ENCODE measurements at places on chromosomes 13 and 19. TPM values are rescaled to one million over a fixed set of nuclear protein-coding genes. Genes with fewer than 3 reads are reported as not detected.
A peak's percentile ranks its signal among the peaks of the same experiment; 100 is the strongest.

- H3K27ac ChIP-seq, result no peak overlapping the region
- no peaks in the 10 kb centered on the region for H3K4me1 ChIP-seq
- no peak overlapping the region for H3K4me3 ChIP-seq
- no peaks in the 10 kb centered on the region for H3K36me3 ChIP-seq
- no peaks in the 10 kb centered on the region for H3K27me3 ChIP-seq
Observed at GRCh38 chr13:48801255-48801654, 147.5 kb downstream of the CYSLTR2 start.

DNA sequence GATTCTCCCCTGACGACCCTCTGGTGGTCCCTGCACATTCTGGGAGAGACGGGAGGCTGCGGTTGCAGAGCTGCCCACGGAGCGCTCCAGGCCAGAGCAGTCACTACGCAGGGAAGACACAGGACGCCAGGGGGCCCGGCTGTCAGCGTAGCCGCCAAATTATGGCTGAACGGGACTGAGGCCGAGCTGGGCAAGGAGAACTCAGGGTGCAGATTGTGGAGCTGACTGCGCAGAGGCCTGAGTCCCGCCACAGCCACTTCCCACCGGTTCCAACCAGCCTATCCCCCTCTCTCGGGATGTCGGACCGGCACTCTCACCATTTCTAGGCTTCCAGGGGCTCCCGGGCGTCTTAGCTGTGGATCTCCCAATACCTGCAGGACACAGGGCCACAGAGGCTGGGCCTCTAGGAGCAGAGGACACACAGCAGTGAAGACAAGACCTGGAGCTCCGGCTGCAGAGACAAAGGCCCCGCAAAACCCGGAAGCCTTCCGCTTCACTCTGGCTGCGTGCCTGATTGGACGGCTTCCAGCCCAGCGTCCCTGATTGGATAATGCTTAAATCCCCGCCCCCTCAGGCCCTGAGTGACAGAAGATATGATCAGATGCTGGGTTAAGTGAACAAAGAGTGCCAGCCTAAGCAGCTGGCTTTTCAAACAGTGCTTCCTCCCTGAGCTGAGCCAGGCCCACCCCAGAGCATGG, at the start of gene ZNF737:
Gene ZNF737, minus strand, starts transcription at position 461 of the 698 bp plus-strand sequence. Its CDS starts 141 bp downstream, at position 320.
- H3K36me3 ChIP-seq, result no peaks in the 10 kb centered on the region
- peaks cover 5% of the 10 kb centered on the region for H3K4me1 ChIP-seq
- no peaks in the 10 kb centered on the region for H3K27me3 ChIP-seq
- DNase-seq, result peak; percentile 96
- peak within 1 kb of the TSS; percentile 94 for H3K27ac ChIP-seq

GRCh38 chr13:84896128-84896527, 903.1 kb downstream of the SLITRK6 start:
- H3K27ac ChIP-seq, result no peak overlapping the region
- no peaks in the 10 kb centered on the region for H3K4me1 ChIP-seq
- no peaks in the 10 kb centered on the region for H3K36me3 ChIP-seq
- no peak overlapping the region for H3K4me3 ChIP-seq
- H3K27me3 ChIP-seq, result no peaks in the 10 kb centered on the region

GRCh38 chr13:34003656-34004055, 185.7 kb downstream of the RFC3 start:
- no peaks in the 10 kb centered on the region for H3K36me3 ChIP-seq
- no peak overlapping the region for H3K27ac ChIP-seq
- DNase-seq, result no peak
- H3K4me1 ChIP-seq, result no peaks in the 10 kb centered on the region
- no peaks in the 10 kb centered on the region for H3K27me3 ChIP-seq
- no peak overlapping the region for H3K4me3 ChIP-seq

GRCh38 chr13:73893833-73894232, 240.4 kb downstream of the KLF12 start:
- H3K4me1 ChIP-seq, result no peaks in the 10 kb centered on the region
- DNase-seq, result no peak
- no peaks in the 10 kb centered on the region for H3K27me3 ChIP-seq
- no peak overlapping the region for H3K4me3 ChIP-seq

DNA sequence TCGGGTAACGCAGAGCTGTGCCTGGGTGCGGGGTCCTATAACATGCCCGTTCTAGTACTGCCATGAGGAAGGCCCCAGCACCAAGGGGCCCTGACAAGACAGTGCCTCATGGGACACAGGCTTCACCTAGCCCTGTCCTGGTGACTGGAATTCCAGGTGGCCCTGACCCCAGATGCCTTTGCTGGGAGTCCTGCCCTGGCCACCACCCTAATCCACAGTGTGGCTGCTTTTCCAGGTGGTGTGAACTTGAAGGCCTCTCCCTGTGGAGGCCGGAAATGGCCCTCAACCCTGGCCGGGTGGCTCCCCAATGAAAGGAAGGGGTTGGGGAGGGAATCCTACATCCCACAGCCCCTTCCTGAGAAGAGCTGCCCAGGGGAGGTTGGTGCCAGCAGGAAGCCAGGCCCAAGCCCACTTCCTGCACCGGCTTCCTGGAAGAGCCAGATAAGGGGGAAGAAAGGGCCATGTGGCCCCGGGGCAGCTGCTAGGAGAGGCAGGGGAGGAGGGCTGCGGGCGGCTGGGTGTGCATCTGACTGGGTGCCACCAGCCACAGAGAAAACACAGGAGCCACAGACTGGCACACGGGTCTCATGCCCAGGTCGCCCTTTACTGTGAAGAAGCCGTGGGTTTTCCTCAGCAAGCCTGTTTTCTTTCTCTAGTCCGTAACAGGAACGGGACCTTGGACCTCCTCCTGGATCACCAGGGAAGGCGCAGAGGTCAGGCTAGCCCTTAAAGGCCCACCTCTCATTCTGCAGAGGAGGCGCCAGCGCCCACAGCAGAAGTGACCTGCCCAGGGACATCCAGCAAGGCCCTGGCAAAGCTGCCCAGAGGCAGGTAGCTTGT, 4.7 kb downstream of the LSM4 start:
- no peaks in the 10 kb centered on the region for H3K4me1 ChIP-seq
- no peak for DNase-seq
- H3K27ac ChIP-seq, result peak overlapping the region; percentile 87
- no peak overlapping the region for H3K4me3 ChIP-seq

DNA sequence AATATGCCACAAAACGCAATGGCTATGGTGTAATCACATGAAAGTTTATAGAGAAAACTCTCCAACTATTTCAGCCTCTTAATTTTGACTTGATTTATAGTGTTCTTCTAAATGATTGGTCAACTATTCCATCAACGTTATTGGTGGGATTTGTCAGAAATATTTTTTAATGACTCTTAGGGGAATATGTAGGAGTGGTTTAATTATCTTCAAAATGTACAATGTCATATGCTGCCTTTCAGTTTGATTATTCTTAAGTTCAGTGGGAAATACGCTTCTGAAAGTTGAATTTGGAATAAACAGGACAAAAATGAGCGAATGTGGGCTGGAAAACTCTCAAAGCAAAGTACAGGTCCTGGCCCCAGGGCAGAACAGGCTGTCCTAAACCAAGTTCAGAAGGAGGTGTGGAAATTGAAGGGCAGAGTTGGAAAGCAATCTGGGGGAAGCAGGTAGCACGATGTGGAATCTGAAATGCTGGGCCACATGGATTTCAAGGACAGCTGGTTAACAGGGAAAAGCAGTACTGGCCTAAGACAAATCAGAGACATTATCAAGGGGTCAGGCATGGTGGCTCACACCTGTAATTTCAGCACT, 60.8 kb upstream of the MYCBP2 start:
- no peaks in the 10 kb centered on the region for H3K4me1 ChIP-seq
- no peak overlapping the region for H3K4me3 ChIP-seq
- DNase-seq, result no peak

- H3K36me3 ChIP-seq, result no peaks in the 10 kb centered on the region
- H3K4me1 ChIP-seq, result no peaks in the 10 kb centered on the region
- DNase-seq, result peak; percentile 91
- peak within 1 kb of the TSS; percentile 54 for H3K27ac ChIP-seq
- peak within 1 kb of the TSS; percentile 64 for H3K4me3 ChIP-seq
Observed at GRCh38 chr19:639253-640160, at the start of gene FGF22. TSS of gene FGF22 (plus strand) at chr19:639879. CDS start at chr19:639926, 47 bp downstream.

Gene EBI3
- 8.2 TPM for total RNA-seq

Gene PSG4
- not detected for total RNA-seq

Gene CXCL17
- total RNA-seq, result not detected

Gene ZFR2
- not detected for total RNA-seq

Gene TEKTIP1
- total RNA-seq, result 2.0 TPM

Gene ZNF99
- 0.33 TPM for total RNA-seq

Gene C19orf38
- 2.7 TPM for total RNA-seq

Gene KIR2DL3
- total RNA-seq, result not detected

Gene ZNF560
- not detected for total RNA-seq

Gene ELSPBP1
- not detected for total RNA-seq

Gene VASP
- 61.6 TPM for total RNA-seq
